ENCODE measurements at places on chromosomes 1 and 21.
A peak's percentile ranks its signal among the peaks of the same experiment; 100 is the strongest.

DNA sequence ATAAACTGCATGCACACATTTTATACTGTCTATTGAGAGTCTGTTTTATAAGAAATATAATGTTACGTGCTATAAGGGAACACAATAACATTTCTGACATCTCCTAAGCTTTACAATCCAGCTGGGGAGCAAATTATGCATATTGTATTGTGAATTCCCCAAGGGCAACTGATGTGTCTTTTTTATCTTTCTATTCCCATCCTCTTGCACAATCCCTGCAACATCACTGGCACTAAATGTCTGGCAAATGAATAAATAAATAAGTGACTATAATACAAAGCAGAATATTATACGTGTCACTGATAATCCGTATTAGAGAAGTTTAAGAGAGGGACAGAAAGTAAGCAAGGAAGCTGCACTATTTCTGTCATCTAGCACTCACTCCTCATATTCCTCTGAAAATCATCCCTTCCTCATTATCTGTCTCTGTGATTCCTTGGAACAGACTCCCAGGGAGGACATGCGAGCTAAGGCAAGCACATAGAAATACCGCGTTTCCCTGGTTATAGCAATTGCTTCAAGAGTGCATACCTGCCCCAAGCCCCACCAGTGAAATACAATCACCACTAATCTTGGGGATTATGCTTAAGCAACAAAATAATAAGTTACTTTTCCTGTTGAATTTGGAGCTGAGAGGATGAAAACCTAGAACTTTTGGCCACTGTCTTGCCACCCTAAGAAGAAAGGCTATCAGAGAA is 205.4 kb downstream of the SMYD3 start:
- no peak for DNase-seq

GRCh38 chr1:165117482-165117881 is 239.0 kb downstream of the LMX1A start:
- DNase-seq, result peak; percentile 5

DNA sequence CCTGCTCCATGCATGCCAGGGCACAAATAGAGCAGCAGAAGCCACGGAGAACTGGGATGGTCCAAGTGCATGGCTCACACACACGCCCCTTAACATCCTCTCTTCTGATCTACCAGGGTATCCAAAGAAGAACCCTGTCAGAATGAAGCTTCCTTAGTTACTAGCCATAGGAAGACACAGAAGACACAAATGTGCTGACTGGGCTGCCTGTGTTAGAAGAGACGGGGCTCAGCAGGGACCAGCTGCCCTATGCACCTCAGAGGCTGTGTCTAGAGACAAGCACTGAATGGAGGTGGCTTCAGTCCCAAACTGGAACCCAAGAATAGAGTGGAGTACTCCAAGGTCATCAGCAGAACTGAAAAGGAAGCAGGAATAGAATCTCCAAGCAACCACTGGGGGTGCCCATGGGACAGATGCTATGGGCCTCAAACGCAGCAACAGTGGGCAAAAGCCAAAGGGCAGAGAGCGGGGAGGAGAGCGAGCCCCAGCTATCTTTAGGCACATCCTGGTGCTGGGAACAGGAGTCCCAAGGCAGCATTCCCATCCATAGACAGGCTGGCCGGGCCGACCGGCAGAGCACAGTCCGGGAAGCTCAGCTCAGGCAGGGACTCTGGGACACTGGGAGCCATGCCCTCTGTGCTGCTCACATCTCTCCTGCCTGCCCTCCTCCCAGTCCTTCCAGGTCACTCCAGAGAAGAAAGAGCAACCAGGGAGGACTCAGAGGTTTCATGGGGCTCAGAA is 9.5 kb downstream of the SLC6A9 start:
- no peak for DNase-seq

DNA sequence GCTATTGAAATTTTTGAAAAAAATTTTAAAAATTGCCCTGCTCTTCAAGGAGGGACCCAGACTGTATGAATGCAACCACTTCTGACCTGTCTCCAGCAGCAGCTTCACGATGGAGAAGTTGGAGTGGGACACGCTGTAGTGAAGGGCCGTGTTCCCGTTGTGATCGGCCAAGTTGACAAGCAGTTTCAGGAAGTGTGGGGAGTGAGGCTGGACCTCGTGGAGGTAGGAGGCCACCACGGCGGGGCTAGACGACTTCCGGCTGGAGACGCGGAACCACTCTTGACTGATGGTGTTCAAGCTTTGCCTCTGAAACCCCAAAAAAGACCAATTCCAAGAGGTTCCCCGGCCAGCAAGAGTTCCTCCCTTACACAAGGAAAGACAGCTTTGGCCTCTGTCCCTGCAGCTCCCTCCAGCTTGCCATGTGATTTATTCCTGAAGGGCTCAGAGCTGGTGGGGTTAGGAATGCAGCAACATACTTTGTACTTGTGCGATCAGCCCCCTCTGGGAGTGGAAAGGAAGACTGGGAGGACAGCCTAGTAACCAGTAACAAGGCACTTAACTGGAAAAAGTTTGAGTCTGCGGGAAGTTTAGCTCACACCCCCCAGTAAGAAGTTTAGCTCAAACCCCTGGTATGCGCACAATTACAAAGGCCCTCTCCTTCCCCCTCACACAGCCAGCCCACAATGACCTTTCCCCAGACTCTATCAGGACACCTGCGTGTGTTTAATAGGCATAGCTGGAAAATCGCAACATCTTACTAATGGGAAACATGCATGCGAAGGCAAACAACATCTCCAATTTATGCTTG is 56.0 kb downstream of the KANK4 start:
- DNase-seq, result no peak

- peak; percentile 55 for DNase-seq
These were observed 780 bp downstream of the YTHDF2 start for GRCh38 chr1:28737307-28738132.

GRCh38 chr1:171179318-171180227 is 5.5 kb upstream of the FMO2 start:
- no peak for DNase-seq

DNA sequence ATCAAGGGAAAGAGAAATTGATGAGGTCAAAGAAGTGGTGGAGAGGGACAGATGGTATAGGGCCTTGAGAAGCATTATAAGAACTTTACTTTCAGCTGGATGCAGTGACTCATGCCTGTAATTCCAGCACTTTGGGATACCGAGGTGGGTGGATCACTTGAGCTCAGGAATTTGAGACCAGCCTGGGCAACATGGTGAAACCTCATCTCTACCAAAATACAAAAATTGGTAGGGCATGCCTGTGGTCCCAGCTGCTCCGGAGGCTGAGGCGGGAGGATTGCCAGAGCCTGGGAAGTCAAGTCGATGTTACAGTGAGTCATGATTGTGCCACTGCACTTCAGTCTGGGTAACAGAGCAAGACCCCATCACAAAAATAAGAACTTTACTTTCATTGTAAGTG is 5.7 kb downstream of the TMEM50A start:
- DNase-seq, result no peak

DNA sequence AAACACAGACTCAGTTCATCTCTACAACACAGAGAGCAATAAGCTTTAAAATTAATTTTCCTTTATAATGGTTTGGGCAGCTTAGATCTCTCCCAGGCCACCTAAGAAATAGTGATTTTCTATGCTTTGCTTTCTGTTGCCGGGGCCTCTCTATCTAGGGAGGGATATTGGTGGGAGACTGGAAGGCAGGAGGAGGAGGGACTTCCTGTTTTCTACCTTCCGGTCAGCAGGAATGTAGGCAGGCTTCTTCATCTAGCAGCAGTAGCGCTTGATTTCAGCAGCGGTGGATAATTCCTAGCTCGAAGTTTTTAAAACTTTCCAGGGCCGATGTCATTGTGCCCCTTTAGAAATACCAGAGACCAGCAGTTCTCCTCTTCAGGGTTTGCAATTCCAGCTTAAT is 5.1 kb upstream of the DESI2 start:
- no peak for DNase-seq

- DNase-seq, result no peak
These were observed 26.2 kb upstream of the LRP8 start for GRCh38 chr1:53354119-53354518.

GRCh38 chr1:10765304-10765703 is 31.1 kb downstream of the CASZ1 start:
- no peak for DNase-seq

DNA sequence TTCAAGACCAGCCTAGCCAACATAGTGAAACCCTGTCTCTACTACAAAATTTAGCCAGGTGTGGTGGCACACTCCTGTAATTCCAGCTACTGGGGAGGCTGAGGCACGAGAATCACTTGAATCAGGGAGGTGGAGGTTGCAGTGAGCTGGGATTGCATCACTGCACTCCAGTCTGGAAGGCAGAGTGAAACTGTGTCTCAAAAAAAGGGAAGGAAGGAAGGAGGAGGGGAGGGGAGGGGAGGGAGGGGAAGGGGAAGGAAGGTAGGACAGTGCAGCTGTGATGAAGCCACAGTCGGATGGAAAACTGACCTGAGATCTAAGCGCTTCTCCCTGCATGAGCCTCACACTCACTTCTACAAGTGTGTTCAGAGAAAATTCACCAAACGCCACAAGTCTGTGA is 22.0 kb upstream of the FHAD1 start:
- DNase-seq, result no peak

DNA sequence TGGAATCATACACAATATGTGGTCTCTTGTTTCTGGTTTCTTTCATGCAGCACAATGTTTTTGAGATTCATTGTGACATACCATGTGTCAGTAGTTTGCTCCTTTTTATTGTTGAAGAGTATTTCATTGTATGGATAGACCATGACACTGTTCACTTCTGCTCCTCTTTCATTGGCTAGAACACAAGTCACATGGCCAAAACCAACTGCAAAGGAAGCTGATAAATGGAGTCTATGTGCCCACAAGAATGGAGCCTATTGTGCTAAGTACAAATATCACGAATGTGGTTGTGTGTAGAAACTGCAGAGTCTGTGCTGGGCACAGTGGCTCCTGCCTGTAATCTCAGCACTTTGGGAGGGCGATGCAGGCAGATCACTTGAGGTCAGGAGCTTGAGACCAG is 28.6 kb upstream of the FNBP1L start:
- no peak for DNase-seq

GRCh38 chr1:211543025-211543424 is 35.9 kb downstream of the SLC30A1 start:
- no peak for DNase-seq

GRCh38 chr1:63987014-63987627 is 213.3 kb downstream of the ROR1 start:
- DNase-seq, result no peak

GRCh38 chr1:108961198-108961597 is 2.1 kb downstream of the CLCC1 start:
- no peak for DNase-seq

- DNase-seq, result no peak
These were observed 69.1 kb upstream of the C1orf105 start for GRCh38 chr1:172351346-172351745.

DNA sequence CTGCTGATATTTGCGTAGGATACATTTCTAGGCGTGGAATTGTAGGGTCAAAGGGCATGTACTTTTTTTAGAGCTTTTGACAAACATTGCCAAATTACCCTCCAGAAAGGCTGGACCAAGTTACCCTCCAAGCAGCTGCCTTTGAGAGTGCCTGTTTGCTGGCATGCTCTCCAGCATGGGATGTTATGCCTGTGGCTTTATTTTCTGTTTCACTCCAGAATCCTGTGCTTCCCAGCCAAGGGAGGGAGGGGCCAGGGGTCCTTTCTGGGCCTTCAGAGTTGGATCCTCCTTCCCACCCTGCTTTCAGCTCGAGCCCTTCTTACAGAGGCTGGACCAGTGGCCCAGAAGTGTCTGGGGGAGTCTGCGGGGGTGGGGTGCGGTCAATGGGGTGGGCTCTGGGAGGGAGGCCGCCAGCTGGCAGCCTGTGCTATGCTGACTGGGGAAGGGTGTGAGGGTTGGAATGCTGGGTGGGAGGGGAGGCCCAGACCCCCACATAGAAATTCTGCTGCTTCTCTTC is 81.2 kb downstream of the EPHB2 start:
- DNase-seq, result no peak

GRCh38 chr1:12081648-12082396 is 18.7 kb downstream of the TNFRSF8 start:
- DNase-seq, result no peak

DNA sequence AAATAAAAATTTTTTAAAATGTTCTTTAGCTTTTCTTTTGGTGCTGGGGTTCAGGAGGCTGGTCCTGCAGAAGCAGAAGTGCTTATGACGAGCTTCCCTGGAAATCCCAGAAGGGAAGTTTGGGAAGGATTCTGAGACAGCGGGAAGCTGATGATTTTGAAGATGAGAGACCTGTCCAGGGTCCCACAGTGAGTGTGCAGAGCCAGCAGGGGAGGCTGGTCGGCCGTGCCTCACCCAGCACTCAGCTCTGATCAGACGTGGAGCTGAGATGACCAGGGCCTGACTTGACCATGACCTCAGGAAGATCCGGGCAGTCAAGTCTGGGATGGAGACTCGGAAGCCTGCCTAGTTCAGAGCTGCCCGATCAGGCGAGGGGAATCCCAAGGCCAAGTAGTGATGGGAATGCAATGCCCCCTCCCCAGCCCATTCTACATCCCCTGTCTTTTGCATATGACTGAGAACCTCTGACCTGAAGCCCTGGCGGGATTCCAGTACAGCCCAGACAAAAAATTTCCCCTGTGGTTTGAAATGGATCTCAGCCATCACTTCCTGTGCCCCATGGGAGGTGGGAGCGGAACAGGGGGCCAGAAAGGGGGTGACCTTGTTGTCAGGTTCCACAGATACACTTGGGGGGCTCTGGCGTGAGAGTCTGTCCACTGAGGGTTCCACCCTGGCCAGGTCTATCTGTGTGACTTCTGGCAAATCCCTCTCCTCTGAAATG is 96.8 kb upstream of the RUNX3 start:
- no peak for DNase-seq

DNA sequence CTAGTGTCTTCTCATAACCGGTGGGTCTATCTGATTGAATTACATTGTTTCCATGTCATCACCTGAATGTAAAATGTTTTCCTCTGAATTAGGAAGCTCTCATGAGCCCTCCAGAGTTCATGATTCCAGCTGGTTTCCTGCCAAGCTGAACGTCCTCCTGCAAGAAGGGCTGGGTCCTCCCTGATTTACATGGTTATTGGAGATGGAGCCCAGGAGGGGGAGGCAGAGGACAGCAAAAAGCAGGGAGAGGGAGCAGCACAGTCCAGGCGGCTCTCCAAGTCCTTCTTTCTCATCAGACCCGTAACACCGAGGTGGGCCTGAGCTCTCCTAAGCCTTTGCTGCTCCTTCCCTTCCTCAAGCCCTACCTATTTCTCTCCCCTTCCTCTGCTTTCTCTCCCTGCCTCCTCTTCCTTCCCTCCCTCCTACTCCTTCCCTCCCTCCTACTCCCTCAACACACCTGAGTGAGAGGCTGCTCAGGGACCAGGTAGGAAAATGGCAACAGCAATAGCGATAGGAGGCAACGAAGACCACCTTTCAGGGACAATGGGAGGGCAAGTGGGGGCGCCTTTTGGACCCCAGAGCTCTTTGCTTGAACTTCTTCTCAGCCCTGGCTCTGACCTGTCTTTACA is 265.9 kb downstream of the PRDM2 start:
- peak; percentile 52 for DNase-seq
